Central memory CD8-positive, alpha-beta T cell (primary cell): ENCODE measurements at places on chromosomes 7 and 10.

- DNase-seq = no peak
Observed at GRCh38 chr10:107971411-107971810, 806.9 kb upstream of the SORCS1 start.

DNA sequence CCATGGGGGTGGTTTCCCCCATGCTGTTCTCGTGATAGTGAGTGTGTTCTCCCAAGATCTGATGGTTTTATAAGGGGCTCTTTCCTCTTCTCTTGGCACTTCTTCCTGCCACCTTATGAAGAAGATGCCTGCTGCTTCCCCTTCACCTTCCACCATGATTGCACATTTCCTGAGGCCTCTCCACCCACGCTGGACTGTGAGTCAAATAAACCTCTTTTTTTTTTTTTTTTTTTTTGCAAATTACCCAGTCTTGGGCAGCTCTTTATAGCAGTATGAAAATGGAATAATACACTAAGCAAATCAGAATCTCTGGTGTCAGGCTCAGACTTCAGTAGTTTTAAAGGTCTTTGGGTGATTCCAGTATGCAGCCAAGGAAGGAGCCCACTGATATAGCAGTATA, 28.2 kb downstream of the TAS2R41 start:
- DNase-seq = no peak

GRCh38 chr7:120185940-120186682, 86.9 kb upstream of the KCND2 start:
- no peak for DNase-seq

DNA sequence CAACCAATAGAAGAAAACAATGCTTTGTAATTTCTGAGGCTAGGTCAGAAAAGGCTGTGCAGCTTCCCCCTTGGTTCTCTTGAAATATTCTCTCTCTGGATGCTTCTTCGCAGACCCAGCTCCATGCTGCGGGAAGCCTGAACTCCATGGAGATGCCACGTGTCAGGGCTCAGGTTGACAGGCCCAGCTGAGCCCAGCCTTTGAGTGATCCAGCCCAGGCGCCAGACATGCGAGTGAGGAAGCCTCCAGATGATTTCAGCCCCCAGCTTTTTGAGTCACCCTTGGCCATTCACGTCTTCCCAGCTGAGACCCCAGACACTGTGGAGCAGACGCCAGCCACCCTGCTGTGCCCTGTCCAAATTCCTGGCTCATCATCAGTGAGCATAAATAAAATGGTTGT, 378.4 kb upstream of the NRP1 start:
- DNase-seq = no peak

DNA sequence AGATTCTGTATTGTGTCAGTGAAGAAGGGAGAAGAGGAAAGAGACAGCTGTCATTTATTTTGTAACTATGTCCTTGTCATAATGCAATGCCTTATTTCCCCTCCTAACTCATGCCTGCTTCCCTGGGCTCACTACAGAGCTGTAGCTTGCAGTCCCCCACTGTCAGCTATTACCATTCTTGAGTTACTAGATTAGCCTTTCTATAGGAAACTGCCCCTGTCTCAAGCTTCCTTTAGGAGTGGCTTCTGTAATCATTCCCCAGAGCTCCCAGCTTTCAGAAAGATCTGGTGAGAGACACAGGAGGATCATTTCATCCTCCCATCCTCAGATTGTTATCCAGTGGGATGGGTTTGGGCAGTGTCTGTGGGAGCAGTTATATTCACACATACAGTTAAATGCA, 32.4 kb upstream of the SMKR1 start:
- DNase-seq = no peak

DNA sequence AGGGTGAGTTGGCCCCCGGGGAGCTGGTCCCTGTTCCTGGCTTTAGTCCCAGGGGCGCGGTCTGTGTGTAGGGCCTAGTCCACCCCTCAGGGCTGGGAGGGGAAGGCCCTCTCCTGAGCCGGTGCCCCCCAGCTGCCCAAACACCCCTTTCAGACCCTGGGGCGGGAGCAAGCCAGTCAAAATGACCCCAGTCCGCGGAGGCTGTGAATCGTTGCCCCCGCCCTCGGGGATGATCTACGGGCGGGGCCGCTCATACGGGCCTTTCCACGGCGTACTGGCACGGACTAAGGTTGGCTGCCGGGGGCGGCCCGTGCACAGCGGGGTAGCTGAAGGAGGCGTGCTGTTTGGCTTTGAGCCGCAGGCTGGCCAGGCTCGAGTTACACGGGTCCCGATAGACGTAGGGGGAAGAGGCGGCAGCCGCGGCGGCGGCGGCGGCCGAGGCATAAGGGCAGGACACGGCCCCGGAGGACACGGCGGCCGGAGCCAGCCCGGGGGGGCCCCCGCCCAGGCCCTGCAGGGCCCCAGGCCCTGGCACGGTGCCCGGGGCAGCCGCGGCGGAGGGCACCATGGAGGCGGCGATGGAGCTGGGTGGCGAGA, 4.3 kb downstream of the ELOVL3 start:
- DNase-seq = no peak

DNA sequence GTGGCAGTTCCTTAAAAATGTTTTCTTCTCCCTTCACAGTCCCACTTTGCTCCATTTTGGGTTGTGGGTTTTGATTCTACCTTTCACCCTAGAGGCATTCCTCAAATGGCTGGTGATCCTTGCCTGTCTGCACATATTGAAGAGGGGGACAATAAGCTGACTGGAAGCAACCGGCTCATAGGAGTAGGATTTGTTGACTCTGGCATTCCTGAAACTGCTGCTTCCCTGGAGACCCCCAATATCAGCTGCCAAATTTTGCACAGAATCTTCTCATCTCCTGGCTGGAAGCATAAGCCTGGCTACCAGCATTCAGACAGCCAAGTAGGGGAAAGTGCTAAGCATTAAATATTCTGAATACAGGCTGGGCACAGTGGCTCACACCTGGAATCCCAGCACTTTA, 53.7 kb downstream of the KIF5B start:
- DNase-seq = no peak

DNA sequence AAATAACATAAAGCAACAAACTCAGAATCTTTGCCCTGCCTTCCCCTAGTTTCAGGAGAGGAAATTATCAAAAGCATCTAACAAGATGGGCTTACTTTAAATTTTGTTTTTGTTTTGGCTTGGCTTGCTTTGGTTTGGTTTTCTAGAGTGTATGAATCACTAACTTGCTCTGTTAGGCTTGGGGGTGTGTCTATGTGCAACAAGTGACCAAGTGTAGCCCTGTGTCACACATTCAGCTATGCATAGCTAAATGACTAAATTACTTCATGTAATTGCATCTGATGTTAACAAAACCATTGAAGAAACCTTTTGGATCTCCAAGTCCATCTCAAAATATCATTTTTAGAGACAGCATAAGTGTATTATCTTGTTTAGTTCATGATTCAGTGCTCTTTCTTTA, 251.0 kb downstream of the TFEC start:
- no peak for DNase-seq

DNA sequence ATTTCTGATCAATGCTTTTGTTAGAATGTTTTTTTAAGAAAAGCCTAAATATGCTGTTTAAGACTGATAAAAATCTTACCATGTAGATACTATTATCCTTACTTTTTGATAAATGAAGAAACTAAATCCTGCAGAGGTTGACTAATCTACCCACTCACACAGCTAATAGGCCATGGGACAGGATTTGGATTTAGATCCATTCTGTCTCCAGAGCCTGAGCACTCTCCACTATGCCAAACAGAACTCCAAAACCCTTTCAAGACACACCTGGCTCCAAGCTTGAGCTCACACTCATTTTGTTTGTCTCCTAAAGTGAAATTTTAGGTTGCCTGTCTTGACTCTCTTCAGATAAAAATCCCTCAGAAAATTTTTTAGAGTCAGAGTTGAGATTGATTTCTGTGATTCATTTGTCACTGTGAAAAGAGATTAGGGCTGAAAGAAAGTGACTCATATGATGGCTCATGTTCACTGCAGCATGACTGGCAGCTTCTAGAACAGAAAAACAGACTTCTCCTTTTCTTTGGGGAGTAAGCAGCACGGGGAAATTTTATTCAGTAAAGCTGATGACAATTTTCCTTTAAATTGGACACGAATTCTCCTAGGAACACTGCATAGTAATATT, 132.3 kb upstream of the POT1 start:
- no peak for DNase-seq

- no peak for DNase-seq
Observed at GRCh38 chr10:46310143-46310514, 23.3 kb downstream of the ANTXRL start.

DNA sequence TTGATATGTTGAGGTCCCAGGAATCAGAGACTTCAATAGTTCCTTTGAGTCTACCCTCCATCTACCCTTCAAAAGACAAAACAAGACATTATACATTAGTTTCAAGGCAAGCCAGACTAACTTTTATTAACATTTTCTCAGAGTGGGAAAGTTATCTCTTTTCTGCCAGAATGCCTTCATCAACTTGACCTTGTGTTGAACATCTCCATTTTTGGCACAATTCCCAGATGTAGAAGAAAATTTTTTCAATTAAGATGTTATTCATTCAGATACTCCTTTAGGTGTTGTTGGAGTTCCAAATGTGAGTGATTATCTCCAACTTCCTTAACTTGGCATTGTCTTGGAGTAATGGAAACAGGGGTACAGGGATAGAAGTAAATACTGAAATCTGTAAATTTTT, 59.1 kb downstream of the NRF1 start:
- no peak for DNase-seq

DNA sequence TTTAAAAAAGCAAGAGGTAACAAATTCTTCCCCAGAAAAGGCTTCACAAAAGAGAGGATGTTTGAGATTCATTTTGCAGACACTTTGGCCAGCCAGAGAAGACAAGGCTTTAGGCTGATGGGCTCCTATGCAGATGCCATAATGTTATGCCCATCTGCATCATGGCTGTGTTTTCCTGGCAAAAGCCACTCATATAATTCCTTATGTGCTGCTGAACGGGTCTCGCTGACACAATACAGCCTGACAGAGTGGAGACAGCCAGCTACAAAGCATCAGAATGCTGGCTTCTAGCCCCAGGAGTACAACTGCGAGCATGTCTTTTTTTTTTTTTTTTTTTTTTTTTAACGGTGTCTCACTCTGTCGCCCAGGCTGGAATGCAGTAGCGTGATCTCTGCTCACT, 1157.4 kb upstream of the AUTS2 start:
- no peak for DNase-seq

DNA sequence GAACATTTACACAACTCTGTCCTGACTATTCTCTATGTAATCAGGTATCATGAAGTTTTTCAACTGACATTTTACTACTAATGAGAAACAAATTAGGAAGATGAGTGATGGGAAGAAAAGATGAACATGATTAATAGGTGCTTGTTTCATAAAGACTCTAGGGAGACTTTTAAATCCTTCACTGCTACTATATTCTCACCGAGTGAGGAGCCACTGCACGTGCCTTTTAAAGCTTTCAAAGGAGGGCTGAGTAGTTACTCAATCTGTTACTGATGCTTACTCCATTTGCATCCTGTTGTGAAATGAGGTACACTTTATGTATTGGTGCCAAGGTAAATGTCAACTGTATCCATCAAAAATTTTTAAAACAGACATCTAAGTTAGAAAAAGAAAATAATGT, 1.3 kb upstream of the COMMD3 start:
- DNase-seq = no peak

- DNase-seq = no peak
Observed at GRCh38 chr10:105278439-105278838, 637.3 kb downstream of the SORCS3 start.

GRCh38 chr7:91596287-91596686, 284.2 kb downstream of the MTERF1 start:
- no peak for DNase-seq

DNA sequence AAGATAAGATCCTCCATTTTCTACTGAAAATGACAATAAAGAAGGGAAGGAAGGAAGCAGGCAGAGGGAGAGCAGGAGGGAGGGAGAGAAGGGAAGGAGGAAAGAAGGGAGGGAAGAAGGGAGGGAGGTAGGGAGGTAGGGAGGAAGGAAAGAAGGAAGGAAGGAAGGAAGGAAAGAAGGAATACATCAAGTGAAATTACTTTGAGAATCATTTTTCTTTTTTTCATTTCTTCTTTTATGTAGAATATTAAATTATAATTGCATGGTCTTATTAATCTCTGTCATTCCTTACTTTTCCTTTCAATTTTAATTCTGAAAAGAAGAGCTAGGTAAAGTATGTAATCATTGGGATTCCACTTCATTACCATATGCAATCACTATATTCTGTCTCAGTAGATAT, 97.8 kb downstream of the PLXDC2 start:
- DNase-seq = no peak
